T-helper 1 cell (primary cell): ENCODE measurements at places on chromosomes 13 and 19.

- DNase-seq = no peak
Observed at GRCh38 chr13:99022941-99023340, 45.1 kb upstream of the DOCK9 start.

DNA sequence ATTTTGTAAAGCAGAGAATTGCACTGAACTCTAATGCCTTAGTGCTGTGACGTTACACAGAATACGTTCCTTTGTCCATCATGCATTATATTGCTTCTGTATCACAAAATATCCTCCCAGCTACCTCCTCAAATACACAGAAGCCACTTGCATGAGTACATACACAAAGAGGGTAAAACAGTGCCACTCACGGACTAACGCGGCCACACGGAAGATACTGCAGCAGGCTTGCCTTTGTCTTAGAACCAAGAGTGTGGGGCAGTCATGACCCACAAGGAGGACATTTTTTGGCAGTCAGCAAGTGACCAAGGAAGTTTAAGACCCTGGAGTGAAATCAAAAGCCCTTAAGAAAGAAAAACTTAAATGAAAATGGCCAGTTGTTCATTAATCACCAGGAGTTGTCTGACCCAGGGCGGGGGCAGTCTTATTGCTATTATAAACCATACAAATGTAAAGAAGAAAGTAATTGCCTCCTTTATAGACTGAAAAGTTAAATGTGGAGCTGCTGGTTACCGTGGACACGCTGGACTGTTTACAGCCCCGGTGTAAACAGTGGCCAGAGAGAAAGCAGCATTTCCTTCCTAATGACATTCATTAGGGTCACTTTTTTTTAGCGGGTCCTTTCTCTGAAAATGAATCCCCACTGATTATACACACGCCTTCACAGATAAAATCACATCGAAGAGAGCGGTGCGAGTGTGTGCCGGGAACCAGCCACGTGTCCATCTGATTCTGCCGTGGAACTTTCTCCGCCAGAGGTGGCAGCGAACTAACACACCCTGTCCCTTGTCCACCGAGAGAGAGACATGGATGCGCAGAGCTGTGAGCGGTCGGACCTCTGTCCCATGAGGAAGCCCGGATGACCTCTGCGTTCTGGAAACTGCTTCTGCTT lies 66.8 kb downstream of the SOX1 start:
- no peak for DNase-seq

DNA sequence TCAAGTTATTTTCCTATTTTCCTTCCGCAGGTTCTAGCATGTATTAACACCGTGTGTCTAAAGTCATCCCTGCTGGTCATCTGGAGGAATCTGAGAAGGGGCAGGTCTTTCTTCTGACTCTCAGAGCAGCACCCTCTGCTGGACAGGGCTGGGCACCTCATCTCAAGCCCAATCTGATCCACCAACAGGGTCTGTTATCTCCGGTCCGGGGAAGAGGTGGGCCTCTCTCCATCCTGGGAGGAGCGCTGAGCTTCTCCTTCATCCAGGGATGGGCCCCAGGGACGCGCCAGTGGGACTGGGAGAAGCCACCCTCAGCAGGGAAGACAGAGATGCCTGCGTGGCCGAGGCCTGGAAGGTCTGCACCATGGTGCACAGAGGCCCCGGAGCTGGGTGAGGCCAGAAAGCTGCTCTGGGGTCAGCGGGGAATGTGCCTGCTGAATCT lies 26.0 kb upstream of the ZNF331 start:
- DNase-seq = no peak

DNA sequence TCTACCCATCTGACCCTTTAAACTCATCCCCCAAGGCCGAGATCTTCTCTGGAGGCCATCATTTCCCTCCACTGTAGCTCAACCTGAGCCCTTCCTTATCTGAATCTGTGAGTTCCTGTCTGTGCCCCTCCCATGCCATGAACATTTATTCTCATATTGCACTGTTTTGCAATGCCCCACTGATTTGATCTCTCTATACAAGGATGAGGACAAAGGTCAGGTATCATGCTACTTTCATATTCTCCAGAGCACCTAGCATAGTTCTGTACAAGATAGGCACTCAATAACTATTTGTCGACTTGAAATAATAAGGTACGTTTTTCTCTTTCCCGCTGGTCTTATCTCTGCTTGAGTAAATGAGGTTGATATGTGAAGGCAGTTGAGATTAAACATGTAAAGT lies 135.5 kb downstream of the KLF5 start:
- DNase-seq = no peak

DNA sequence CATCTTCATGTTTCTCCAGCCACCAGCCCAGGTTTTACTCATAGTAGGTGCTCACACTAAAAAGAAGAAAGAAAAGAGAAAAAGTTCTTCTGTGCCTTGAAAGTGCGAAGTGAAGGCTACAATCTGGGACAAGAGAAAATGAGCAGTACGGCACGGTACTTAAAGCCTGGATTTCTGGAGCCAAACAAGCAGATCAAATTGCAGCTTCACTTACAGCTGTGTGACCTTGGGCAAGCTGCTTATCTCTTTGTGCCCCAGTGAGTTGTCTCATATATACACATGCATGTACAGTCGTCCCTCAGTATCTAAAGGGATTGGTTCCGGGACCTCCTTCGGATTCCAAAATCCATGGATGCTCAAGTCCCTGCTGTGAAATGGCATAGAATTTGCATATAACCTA lies 41.8 kb downstream of the GSX1 start:
- no peak for DNase-seq

GRCh38 chr19:3062165-3063105 lies at the start of gene TLE5:
TSS of gene TLE5 (minus strand) at chr19:3062495. CDS start at chr19:3062200, 295 bp downstream.
- DNase-seq = peak; percentile 62

DNA sequence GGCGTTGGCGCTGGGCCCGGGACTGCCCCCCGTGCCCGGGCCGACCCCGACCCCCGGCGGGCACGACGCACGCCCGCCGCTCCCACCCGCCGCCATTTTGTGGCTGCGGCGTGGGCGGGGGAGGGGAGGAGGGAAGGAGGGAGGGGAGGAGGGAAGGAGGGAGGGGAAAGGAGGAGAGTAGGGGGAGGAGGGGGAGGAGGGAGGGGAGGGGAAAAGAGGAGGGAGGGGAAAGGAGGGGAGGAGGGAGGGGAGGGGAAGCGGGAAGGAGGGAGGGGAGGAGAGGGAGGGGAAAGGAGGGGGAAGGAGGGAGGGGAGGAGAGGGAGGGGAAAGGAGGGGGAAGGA lies at the start of gene BTBD2:
BTBD2 (minus strand) TSS at position 107 of the 343 bp plus-strand sequence; CDS start at position 96, 11 bp downstream.
- no peak for DNase-seq

DNA sequence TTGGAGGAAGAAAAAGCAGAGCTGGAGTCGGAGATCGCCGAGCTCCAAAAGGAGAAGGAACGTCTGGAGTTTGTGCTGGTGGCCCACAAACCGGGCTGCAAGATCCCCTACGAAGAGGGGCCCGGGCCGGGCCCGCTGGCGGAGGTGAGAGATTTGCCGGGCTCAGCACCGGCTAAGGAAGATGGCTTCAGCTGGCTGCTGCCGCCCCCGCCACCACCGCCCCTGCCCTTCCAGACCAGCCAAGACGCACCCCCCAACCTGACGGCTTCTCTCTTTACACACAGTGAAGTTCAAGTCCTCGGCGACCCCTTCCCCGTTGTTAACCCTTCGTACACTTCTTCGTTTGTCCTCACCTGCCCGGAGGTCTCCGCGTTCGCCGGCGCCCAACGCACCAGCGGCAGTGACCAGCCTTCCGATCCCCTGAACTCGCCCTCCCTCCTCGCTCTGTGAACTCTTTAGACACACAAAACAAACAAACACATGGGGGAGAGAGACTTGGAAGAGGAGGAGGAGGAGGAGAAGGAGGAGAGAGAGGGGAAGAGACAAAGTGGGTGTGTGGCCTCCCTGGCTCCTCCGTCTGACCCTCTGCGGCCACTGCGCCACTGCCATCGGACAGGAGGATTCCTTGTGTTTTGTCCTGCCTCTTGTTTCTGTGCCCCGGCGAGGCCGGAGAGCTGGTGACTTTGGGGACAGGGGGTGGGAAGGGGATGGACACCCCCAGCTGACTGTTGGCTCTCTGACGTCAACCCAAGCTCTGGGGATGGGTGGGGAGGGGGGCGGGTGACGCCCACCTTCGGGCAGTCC lies 5.0 kb downstream of the FOSB start:
- DNase-seq = no peak

- no peak for DNase-seq
Observed at GRCh38 chr13:86933676-86934075, 737.5 kb upstream of the SLITRK5 start.

DNA sequence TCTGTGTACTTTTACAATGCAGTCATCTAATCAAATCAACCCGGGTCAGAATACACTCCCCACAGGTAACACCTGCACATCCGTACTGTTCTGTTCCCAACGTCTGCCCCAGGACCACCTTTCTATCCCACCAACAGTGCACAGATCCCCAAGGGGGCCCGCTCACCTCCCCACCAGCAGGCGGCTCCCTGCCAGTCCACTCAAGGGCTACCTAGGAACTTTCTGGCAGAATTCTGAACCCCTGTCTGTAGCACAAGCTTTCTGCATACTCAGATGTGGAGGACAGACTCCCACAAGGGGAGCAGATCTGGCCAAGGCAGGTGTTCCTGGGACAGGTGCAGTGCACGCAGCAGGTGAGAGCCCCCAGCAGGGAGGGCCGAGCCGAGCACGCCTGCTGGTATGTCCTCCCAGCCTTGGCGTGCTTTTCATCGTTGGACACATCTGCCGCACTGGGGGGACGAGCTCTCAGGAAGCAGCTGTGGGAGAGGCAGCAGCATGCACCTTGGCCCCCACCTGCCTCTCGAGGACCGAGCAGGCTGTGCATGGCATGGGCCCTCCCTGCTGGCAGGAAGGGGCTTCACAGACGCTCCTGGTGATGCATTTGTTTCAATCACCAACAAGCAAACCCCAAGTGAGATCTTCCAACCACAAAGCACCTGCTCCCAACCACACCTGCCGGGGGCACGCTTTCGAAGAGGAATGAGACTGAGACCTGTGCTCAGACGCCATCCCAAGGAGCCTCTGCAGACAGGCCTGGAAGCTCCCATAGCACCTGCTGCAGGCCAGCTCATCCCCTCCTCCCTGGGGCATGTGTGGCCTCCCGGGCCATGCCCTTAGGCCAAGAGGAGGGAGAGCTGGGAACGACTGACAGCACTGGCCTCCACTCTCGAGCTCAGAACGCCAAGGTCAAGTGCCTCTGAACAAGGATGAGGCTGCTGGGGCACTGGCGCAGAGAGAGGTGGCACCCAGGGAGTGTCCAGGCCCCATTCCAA lies 35.9 kb downstream of the RAB20 start:
- DNase-seq = no peak

GRCh38 chr13:110624766-110625756 lies 9.7 kb downstream of the NAXD start:
- DNase-seq = no peak

- DNase-seq = no peak
Observed at GRCh38 chr13:59914556-59914955, 249.2 kb downstream of the DIAPH3 start.

- DNase-seq = no peak
Observed at GRCh38 chr13:19153782-19154450, 27.7 kb downstream of the TUBA3C start.

- DNase-seq = no peak
Observed at GRCh38 chr19:18453269-18454024, 15.5 kb upstream of the ISYNA1 start.

DNA sequence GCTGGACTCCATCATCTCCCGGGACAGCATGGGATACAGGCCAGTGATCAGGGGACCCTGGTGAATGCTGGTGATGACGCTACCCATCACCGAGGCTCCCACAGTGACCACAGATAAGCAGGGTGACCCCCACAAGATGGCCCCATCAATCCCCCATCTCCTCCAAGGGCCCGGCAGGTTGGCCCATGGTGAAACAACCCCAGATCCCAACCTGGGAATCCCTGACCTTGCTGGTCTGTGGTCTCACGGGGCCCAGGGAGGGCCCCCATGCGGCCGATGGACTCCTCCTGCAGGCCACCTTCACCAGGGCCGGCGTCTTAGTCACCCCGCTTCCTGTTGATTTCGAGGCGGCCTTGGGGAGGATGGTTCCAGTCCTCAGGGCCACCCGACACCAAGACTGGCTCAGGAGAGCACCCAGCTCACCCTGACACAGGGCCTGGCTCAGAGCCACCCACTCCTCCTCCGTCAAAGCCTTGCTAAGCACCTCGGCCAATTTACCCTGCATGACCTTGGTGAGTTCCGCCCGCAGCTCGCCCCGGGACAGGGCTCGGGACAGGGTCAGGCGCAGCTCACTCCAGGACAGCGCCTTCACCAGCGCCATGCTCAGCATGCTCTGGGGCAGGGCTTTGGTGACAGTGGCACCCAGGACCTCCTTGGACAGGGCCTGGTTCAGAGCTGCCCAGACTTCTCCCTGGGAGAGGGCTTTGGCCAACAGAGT lies 10.0 kb downstream of the IQCN start:
- no peak for DNase-seq

- DNase-seq = no peak
Observed at GRCh38 chr19:10211061-10211460, 16.3 kb upstream of the DNMT1 start.

GRCh38 chr13:73757481-73758233 lies 376.5 kb downstream of the KLF12 start:
- DNase-seq = no peak

GRCh38 chr19:38665219-38665931 lies 17.9 kb downstream of the ACTN4 start:
- DNase-seq = no peak

DNA sequence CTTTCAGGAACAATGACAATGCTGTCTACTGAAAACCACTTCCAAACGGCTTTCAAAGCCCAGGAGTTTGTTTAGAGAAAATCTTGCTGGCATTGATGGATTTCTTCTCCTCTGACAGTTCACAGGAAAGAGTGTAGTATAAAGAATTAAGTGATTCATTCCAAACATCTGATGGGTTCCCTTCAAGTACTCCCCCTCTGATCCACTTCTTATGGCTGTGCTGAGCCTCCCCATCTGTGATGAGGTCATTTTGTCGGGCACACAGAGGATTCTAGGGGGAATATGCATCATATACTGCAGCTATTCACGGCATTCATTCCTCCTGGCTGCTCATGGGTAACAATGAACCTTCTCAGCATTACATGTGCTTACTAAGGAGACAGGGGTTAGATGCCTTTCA lies 107.9 kb downstream of the RGCC start:
- no peak for DNase-seq

DNA sequence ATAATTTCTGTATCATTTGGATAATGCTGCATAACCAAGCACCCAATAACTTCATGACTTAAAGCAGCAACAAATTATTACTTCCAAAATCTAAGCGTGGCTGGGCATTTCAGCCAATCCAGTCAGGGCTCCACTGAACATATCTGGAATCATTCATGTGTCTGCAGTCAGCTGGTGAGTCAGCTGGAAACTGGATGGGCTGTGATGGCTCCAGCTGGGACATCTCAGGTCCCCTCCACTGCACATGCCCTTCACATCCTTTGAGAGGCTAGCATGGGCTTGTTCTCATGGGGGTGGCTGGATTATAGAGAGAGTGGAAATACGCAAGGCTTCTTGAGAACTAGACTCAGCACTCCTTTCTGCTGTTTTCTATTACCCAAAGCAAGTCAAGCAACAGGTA lies 961.9 kb downstream of the DIAPH3 start:
- DNase-seq = no peak

- DNase-seq = no peak
Observed at GRCh38 chr13:67914535-67914934, 684.4 kb upstream of the PCDH9 start.

- DNase-seq = no peak
Observed at GRCh38 chr13:98976941-98977340, 923 bp downstream of the DOCK9 start.

- DNase-seq = no peak
Observed at GRCh38 chr13:91303031-91303430, 44.5 kb upstream of the MIR17HG start.
